ENCODE measurements at places on chromosomes 5 and 9.
A peak's percentile ranks its signal among the peaks of the same experiment; 100 is the strongest.

DNA sequence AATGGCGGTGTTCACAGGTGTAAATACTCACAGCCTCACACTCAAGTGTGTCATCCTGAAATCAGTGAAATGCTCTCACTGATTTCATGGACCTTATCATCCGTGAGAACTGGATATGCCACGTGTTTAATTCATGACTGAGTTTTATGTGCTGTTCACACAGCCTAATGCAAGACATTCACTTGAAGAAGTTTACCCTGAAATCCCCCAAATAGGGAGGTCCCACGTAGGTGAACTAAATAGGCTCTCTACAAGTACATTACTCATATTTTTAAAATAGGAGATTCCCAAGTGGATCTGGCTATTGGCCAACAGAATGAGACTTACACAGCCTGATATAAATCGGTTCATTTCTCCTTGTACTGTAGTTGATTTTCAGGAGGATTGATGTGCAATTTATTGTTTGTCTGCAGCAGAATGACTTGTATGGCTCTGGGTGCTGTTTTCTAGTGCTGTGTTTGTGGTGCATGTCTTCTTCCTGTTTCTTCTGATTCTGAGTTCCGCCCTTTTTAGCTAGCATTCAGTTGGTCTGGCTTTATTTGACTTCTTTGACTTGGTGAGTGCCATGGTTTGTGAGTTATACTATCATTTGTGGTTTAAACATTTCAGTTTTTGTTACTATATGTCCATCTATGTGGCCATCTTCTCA is 25.1 kb downstream of the TRIO start:
- no peak for DNase-seq

- DNase-seq, result no peak
These were observed 190.6 kb downstream of the ISL1 start for GRCh38 chr5:51573835-51574234.

DNA sequence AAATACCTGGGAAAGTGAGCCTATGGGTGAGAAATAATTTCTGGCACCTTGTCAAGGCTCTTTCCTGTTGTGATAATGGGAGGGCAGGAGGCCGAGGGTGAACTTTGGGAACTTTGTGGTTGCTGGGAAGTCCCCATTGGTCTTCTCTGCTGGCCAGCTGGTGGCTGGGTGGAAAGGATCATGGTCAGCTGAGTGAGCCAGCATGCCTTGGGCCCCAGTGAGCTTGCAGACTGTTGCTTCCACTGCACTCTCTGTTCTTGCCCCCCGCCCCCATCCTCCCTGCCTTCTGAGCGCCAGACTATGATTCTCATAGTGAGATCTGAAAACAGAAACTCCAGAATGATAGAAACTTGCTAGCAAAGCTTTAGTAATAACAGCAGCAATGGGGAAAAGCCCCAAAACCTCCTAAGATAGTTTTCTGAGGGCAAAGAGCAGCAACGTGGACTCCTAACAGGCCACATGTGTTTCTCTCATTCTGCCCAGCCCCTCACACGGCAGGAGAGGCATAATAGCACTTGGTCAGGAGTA is 139.2 kb upstream of the SMARCA2 start:
- peak; percentile 90 for DNase-seq

DNA sequence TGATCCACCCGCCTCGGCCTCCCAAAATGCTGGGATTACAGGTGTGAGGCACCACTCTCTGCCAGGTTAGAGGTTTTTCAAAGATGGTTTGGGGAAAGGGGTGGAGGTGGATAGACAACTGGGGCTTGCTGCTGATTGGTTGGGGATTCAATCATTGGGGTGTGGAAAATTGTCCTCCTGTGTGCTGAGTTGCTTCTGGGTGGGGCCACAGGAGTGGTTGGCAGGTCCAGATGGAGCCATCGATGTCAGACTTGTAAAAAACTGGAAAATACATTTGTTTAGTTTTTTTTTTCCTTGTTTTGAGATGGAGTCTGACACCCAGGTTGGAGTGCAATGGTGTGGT is 61.9 kb upstream of the CLINT1 start:
- no peak for DNase-seq

DNA sequence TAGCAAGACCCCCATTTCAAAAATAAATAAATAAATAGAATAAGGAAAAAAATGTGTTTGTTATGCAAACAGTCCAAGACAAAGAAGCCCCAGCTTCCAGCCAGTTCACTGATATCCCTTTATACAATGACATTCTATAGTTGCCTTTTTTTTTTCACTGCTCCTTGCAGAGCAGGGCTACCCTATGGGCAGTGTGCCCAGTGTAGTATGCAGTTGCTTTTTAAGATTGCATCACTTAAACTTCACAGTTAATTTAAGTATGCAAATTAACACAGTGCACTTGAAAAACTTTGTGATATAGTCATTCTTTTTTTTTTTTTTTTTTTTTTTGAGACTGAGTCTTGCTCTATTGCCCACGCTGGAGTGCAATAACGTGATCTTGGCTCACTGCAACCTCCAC is 40.8 kb upstream of the ARRDC3 start:
- no peak for DNase-seq

All from activated CD4-positive, alpha-beta T cell treated with anti-CD3 and anti-CD28 coated beads, Interleukin-2, Interleukin-6, amounts not matched to agents 100 ng/mL and 50 ng/mL, durations not matched to agents 16 hours and 8 hours (primary cell).